ENCODE measurements at places on chromosomes 7 and 10.

DNA sequence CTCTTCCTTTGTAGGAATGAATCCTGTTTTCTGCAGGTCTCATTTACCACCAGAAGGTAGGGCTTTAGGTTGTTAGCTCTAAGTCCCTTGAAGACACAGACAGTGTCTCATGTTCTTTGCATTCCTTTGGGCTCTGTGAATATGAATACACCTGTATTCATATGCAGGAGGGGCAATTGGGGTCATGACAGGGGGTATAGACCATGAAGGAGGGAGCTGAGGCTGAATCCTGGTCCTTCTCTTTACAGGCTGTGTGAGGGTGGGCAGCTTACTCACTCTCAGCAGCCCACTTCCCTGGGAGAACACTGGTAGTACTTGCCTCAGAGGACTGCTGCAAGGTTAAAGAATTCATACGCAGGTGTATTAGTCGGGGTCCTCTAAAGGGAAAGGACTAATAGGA is 267.2 kb upstream of the MGMT start:
- DNase-seq = no peak

GRCh38 chr7:32586291-32587221 is 91.3 kb downstream of the AVL9 start:
- peak; percentile 86 for DNase-seq

GRCh38 chr7:91618776-91619765 is 261.4 kb downstream of the MTERF1 start:
- no peak for DNase-seq

- DNase-seq = peak; percentile 23
Observed at GRCh38 chr7:135929722-135930141, 47.4 kb downstream of the MTPN start.

- DNase-seq = no peak
Observed at GRCh38 chr7:74380720-74381119, 73.0 kb upstream of the GTF2IRD1 start.

Data from mesenchymal stem cell (in vitro differentiated cells and primary cell).